ENCODE measurements at places on chromosomes 5 and 9.

- no peak for DNase-seq
Observed at GRCh38 chr9:121380846-121381245, 10.8 kb upstream of the STOM start.

- no peak for DNase-seq
Observed at GRCh38 chr9:132597073-132597775, 14.8 kb downstream of the BARHL1 start.

- no peak for DNase-seq
Observed at GRCh38 chr5:170353961-170354360, 35.2 kb downstream of the KCNMB1 start.

DNA sequence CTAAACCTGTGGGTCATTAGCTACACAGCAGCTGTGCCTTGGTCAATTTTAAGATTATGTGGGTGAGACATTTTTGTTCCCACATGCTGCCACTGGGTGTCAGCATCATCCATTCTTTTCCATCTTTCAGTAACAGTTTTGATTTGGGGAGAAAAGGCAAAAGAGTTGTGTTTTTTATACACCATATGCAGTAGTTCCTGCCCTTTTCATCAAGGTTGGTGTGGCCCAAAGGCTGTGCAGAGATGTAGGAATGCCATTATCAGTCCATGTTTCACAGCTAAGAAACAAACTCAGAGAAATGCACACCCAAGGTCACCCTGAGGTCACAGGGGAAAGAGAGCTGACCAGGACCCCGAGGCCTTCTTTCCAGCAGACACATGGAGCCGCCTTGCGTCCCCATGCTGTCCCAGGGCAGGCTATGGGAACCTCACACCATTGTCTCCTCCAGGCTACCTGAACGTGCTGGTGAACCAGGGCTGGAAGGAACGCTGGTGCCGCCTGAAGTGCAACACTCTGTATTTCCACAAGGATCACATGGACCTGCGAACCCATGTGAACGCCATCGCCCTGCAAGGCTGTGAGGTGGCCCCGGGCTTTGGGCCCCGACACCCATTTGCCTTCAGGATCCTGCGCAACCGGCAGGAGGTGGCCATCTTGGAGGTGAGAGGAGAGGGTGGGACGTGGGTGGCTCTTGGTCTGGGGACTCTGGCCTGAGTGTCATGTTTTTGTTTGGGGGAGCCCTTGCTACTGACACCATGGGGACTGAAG is 27.8 kb upstream of the GRPEL2 start:
- no peak for DNase-seq

DNA sequence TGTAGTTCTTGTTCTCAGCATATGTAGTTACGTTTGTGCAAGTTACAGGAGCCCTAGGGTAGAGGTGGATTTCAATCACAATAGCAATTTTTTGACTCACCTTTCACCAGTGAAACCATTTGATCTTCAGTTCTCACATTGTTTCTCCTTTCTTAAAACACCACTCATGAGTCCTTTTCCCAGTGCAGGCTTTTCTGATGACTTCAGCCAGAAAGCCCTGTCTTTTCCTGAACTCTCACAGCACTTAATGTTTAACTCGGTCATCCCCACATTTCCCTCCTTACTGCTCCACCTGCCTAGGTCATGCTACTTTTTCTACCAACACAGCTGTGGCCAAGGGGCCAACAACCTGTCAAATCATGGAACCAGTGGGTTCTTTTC is 37.9 kb downstream of the ARHGEF28 start:
- no peak for DNase-seq

- DNase-seq = no peak
Observed at GRCh38 chr9:109745335-109746283, 34.4 kb upstream of the PALM2AKAP2 start.

DNA sequence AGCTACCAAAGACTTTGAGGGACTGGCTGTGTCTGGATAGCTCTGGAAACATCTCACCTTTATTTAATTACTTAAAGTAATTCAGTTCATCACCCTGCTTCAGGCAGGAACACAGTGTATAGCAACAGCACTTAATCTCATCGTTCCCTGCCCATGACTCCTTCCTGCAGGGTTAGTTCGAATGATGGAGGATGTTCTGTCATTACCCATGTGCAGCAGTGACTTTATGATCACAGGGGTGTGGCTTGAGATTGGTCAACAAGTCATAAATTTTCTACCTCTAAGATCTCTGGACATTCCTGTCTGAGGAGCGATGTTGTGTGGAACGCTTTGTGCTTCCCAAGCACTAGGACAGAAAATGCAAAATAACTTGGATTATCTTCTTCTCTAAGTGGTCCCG is 37.1 kb upstream of the PRUNE2 start:
- no peak for DNase-seq

GRCh38 chr5:88776692-88777091 is 106.3 kb downstream of the MEF2C start:
- no peak for DNase-seq

DNA sequence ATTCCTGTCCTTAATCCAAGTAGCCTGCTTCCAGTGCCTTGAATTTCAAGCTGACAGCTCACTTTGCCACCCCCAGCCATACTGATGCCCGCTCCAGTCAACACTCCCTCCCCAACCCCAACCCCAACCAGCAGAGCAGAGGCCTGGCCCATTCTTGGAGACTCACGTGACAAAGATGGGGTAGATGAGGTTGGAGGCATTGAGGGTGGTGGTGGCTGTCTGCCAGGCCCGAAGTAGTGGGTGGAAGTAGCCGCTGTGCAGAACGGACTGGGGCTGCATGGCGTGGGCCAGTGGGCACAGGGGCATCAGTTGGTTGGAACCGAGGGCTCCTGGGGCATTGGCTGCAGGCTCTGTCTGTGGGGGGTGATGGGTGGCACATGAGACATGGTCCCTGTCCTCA is 7.8 kb downstream of the ALAD start:
- DNase-seq = no peak

DNA sequence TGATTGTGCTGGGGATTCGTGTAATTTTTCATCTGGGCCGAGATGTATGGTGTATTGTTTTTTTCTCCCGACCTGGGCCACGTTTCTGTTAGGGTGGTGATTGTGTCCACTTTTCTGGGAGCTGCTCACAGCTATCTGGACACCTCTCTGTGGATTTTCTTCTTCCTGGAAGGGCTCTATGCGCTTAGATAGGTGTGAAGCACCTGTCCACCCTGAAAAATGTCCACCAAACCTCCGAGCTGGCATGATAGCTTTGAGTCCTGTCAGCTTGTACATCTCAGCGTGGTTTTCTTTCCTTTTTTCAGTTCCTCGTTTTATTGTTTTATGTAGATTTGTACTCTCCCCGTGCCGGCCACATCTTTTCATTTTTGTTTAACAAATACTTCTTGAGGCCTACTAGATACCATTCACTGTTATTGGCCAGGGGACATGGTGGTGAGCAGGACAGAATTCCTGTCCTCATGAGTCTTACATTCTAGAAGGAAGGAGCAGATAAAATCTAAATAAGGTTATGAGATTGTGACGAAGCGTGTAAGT is 1.1 kb downstream of the UGCG start:
- DNase-seq = no peak

GRCh38 chr5:134258896-134259295 is 33.0 kb upstream of the PPP2CA start:
- no peak for DNase-seq

DNA sequence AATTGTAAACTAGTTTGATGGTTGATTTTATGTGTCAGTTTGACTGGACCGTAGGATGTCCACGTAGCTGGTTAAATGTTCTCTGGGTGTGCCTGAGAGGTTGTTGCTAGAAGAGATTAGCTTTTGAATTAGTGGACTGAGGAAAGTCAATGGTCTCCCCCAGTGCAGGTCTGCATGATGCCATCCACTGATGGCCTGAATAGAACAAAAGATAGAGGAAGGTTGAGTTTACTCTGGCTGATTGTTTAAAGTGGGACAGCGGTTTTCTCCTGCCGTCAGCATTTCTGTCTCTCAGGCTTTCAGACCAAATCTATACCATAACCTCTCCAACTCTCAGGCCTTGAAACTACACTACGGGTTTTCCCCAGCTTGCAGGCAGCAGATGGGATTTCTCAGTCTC is 899.2 kb upstream of the WWC1 start:
- DNase-seq = no peak

GRCh38 chr5:112549127-112549526 is 130.1 kb upstream of the EPB41L4A start:
- DNase-seq = no peak

DNA sequence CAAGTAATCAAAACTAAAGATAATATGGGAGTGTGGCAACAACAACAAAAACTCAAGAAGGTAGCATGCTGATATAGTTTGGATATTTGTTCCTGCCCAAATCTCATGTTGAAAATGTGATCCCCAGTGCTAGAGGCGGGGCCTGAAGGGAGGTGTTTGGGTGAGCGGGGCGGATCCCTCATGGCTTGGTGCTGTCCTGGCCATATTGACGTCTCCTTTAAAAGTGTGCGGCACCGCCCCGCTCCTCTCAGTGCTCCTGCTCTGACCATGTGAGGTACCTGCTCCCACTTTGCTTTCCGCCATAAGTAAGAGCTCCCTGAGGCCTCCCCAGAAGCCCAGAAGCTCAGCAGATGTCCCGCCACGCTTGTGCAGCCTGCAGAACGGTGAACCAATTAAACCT is 25.6 kb downstream of the MED27 start:
- no peak for DNase-seq

GRCh38 chr5:154205441-154206117 is 15.0 kb downstream of the GALNT10 start:
- no peak for DNase-seq

GRCh38 chr5:90871391-90871991 is 312.9 kb downstream of the ADGRV1 start:
- no peak for DNase-seq

GRCh38 chr9:4550777-4551484 is 60.7 kb downstream of the SLC1A1 start:
- DNase-seq = no peak

DNA sequence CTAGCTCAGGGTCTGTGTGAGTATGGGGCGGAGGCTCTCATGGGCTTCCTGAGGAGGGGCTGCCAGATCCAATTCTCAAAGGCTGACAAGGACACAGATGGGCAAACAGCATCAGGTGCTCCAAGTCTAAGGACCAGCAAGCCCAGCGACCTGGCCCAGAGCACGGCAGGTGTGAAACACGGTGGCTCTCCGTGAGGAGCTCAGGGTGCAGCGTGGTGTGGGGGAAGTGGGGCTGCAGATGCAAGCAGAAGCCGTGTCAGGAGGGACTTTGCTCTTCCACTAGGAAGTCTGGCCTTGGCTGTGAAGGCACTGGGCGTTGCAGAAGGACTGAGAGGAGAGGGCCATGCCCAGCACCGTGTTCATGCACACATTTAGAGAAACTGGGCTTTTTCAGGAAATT is 420.0 kb downstream of the GADD45G start:
- DNase-seq = no peak

- DNase-seq = no peak
Observed at GRCh38 chr5:160657068-160657507, 194.9 kb downstream of the ATP10B start.

DNA sequence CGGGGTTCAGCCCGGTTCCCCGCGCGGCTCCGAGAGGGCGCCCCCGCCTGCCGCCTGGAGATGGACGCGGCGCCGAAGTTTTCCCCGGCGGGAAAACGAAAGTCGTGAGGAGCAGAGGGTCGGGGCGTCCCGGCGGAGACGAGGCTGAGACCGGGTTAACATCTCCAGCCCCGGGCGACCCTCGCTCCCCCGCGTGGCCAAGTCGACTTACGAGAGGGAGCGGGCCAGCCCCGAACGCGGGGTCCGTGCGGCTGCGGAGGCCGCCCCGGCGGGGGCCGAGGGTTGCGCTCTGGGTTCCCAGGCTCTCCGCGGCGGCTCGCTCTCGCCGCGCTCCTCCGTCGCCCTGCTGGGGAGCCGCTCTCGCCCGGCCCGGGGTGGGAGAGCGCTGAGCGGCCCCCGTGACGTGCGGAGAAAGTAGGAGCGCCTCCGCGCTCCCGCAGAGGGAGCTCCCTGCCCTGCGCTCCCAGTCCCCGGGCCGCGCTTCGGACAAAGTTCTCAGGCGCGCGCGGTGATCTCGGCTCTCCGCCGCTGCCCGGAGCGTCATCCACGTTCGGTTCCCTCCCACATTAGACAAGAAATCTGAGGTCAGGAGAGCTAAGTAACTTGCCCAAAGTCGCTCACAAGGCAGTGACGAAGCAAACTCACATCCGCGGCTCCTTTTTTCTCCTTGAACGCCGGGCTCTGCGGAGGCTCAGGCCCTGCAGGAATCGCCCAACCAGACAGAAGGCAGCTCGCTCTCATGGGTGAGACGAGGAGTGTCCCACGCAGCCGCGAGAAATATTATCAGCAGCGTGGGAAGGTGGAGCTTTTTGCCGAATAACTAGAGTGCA is 1.2 kb upstream of the GCNT4 start:
- DNase-seq = no peak

DNA sequence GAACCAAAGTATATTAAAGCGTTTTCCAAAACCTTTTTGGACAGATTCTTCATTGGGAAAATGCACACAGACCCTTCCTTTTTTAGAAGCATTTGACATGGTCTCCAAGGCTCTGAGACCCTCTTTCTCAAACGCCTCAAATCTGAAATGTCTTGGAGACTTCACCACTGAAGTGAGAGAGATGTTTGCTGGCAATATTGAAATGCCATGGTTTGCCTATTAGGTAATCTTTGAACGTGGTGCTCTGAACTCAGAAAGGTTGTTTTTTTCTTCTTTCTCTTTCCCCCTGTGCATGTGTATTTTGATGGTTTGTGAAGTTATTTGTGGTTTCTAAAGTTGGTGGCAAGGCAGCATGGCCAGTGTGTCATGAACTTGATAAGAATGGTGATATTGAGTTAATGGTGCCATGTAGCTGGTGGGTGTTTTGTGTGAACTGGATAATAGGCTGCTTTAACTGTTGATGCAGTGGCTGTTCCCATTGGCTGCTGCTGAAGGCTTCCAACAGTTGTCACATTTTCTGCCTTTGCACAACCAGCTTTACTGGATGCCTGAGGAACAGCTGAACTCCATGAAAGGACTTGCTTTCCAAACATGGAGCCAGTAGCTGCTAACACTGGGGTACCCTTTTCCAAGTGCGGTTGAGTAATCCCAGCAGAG is 1.7 kb downstream of the PALM2AKAP2 start:
- no peak for DNase-seq

DNA sequence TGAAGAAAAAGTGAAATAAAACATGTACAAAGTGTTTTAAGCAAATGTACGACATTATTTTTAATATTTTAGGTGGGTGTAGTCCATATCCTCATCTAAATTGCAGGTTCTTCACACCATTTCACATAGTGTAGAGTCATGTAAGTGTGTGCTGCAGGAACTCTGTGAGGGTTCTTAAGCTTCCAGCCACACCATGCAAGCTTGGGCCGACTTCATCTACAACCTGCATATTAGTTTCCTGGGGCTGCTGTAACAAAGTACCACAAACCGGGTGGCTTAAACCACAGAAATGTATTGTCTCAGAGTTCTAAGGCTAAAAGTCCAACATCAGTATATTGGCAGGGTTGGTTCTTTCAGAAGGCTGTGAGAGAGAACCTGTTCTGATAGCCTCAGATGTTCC is 10.2 kb downstream of the PAM start:
- DNase-seq = no peak

DNA sequence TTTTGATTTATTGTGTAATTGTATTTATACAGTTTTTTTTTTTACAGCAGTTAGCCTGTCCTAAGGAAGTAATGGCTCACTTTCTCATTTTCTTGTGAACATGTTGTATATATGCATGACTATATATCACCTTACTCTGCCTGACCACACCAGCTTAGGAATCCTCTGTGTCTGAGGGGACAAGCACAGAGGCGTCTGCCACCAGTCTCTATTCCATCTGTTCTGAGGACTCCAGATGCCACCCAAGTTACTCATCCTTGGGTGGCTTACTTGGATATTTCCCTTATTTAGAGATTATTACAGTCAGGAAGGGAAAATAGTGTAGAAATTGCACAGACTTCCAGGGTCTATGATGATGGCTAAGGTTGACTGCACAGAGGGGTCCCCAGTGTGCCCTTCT is 256.3 kb upstream of the C9orf72 start:
- DNase-seq = no peak

Measured in iPS DF 6.9 (cell line).